HFF-Myc (cell line): ENCODE measurements at places on chromosomes 1 and 21.

GRCh38 chr1:11100149-11100493 is 452 bp upstream of the EXOSC10 start:
- DNase-seq: no peak

GRCh38 chr21:45060675-45061311 is 13.6 kb upstream of the ADARB1 start:
- DNase-seq: no peak

- no peak for DNase-seq
These were observed 155.0 kb downstream of the KCNH1 start for GRCh38 chr1:210978974-210979354.

DNA sequence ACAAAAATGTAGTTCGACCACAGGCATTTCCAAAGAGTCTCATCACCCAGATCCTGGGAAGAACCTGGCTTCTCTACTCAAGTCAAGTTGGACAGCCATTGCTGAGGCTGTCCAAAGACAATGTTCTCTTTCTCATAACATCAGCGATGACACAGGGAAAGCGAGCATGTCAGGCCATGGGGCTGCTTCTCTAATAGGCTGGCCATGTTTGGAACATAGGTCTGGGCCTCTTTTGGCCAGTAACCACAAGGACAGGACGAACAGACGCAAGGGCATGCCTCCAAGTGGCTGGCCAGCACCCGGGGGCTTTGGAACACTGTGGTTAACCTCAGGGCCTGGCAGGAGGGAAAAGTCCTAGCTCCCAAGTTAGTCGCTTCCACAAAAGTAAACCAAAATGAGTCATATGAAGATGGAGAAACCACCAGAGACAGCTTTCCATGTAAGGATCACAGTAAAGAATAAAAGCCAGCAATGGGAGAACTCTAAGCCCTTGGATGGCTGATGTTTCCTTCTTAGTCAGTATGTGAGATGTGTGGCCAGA is 80.6 kb upstream of the SLC44A3 start:
- peak; percentile 77 for DNase-seq

- DNase-seq: no peak
These were observed 777.0 kb downstream of the PLA2G4A start for GRCh38 chr1:187605736-187606135.

DNA sequence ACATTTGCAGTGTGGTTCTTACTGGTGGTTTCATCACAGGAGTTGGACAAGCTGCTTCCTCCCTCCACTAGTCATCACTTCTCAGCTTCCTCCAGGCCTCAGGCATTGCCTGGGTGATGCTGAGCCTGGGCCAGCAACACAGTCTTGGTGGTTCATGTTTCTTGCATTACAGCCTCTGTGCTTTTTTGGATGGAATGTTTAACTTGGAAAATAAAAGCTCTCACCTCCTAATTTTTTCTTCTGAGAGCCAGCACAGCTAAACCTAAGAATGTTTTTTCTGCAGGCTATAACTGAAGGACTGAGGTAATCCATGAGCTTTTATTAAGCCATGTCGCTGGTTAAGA is 66.1 kb upstream of the RHOU start:
- DNase-seq: no peak

DNA sequence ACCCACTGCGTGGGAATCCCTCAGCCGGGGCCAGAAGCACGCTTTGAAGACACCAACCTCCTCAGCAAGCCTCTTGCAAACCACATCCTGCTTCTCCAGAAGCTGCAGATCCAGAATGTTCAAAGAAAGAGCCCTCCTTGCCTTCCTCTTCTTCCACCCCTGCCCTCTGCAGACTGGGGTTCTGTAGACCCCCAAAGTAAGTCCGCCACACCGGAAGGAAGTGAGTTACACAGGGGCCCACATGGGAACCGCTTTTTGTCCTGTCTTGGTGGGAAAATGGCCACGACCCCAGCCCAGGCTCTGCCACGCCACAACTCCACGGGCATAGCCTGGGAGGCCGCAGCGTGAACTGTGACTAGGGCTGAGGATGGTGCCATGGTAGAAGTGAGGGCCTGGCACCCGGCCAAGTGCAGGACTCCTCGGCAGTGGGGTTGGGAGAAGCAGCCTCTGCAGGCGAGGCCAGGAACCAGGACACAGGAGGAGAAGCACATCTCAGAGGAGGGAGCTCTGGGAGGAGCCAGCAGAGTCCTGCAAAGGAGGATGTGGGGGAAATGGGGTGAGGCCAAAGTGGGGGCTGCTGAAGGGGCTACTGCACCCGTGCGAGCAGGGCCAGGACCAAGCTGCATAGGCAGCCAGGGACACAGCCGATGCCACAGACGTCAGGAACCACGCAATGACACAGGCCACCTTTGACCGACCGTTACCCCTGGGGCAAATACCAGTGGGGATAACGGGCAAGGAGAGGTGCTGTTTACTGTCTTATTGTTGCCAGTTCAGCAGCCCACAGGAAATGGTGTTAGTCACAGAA is 30.9 kb downstream of the PDE9A start:
- no peak for DNase-seq

DNA sequence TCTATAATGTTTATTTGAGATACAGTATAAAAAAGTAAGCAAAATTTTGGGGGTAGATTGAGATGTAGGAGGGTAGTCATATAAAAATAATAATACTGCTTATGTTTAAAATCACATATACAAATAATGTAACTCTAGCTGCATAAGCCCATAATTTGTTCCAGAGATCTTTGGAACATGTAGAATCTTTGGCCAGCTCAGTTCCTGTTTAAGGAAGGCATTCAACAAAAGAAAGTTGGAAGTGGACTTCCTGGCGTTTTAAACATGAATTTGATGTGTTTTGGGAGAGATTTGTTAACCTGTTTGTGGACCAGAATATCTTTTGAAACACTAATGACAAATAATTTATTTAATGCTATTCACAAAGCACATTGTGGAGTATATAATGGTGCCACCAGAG is 27.7 kb downstream of the GIPC2 start:
- DNase-seq: no peak

GRCh38 chr1:26015358-26015757 is 6.2 kb upstream of the EXTL1 start:
- DNase-seq: no peak

DNA sequence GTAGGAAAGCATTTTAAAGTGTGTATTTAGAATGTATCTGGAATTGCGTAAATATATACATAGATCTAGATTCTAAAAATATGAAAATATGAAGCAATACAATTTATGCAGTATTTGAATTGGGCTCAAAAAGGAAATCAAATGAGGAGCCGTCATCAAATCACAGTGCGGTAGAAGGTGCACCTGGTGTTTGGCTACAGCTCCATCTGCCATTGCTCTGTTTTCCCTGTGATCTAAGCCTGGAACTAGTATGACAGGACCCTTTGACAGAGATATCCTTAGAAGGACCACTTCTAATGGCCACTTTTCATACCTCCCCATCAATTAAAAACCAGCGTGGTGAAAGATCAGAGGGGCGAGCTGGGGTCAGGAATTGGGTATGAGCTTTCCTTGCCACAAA is 202.6 kb downstream of the NFIA start:
- no peak for DNase-seq
